A549 treated with dexamethasone at 1 μM for 4 hours (cell line): ENCODE measurements at places on chromosomes 12 and 14. TPM values are rescaled to one million over a fixed set of nuclear protein-coding genes. Genes with fewer than 3 reads are reported as not detected.

KLRC2 gene
- total RNA-seq, result 1.5 to 2.1 TPM (median 1.7 TPM) in 5 replicates

HSPB8 gene
- total RNA-seq, result 14.4 to 21.9 TPM (median 18.3 TPM) in 5 replicates

PEX5 gene
- total RNA-seq, result 23.8 to 29.3 TPM (median 28.5 TPM) in 5 replicates

GARIN6 gene
- not detected in 5 replicates for total RNA-seq

NOP9 gene
- 12.5 to 17.2 TPM (median 17.2 TPM) in 5 replicates for total RNA-seq

OR6C3 gene
- total RNA-seq, result not detected in 5 replicates

FERMT2 gene
- 41.7 to 55.8 TPM (median 51.1 TPM) in 5 replicates for total RNA-seq

CD163 gene
- 0.06 to 0.21 TPM (median 0.13 TPM) in 4 of 5 replicates, not detected in the other for total RNA-seq

SYNDIG1L gene
- not detected in 5 replicates for total RNA-seq

ASPG gene
- 0.03 to 0.12 TPM (median 0.05 TPM) in 4 of 5 replicates, not detected in the other for total RNA-seq
